ENCODE measurements at places on chromosomes 4 and X.

DNA sequence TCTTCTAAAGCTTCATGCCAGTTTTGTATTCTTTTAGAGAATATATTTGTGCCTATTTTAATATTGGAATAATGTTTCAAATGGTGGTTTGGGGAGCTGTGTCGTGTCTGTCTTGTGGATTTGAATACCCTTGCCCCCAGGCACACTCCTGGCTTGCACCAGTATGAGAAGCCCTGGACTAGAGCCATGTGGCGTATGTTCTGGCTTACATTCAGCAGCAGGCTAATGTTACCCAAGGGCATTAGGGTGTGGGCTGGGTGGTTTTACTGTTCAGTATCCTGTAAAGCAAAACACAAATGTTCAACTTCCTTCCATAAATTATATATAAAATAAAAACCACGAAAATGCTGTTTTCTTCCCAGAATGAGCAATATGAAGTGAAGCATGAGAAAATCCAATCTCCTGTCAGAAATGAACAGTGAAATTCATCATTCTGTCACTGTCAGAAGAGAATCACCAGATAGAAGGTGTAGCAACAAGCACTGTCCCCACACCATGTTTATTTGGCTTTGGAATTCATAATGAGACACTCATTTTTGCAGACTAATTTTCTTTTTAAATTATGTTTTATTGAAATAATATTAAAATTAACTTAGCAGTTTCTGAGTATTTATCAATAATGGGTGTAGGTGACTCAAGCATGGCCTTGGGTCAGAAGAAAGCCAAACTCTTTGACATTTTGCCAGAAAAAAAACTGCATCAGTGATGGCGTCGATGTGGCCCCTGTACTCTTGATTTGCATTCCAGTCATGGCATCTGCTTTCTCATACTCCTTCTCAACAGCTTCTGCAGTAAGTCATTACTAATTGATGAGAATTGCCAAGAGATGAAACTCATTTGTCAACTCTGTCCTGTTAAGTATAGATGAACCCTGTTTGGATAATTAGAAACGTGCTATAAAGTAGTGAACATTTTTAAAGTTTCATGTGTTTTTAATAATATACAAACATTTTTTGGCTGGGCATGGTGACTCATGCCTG, 43.8 kb downstream of the WWC2 start:
- no peak for DNase-seq

- DNase-seq: no peak
Observed at GRCh38 chr4:109682875-109683274, 20.4 kb downstream of the CASP6 start.

- no peak for DNase-seq
Observed at GRCh38 chr4:162684371-162684700, 482.4 kb downstream of the NAF1 start.

GRCh38 chr4:110705440-110705782, 82.5 kb upstream of the PITX2 start:
- no peak for DNase-seq
